ENCODE measurements at places on chromosomes 12 and 14.

GRCh38 chr12:62673028-62673815, 206.6 kb downstream of the MON2 start:
- no peak for DNase-seq

DNA sequence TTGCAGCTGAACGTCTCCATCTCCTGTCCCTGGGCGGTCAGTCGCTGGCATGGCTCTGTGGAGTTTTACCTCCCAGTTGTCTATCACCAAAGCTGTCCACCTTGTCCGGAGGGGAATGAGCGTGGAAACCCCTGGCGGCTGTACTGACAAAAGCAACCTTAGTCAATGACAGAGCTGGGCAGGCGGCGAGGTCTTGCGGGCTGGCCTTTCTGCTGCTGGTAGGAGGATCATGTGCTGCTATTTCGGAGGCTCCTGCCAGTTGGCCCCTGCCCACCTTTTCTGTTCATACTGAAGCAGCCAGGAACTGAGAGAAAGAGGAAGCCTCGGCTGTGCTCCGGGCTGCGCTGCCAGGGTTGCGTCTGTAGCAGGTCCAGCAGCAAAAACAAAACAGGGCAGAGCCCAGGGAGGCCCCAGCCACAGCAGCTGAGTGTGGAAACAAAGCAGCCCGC, 57.7 kb downstream of the HMGA2 start:
- DNase-seq = no peak

GRCh38 chr12:131642101-131642540, 68.8 kb upstream of the SFSWAP start:
- DNase-seq = no peak

DNA sequence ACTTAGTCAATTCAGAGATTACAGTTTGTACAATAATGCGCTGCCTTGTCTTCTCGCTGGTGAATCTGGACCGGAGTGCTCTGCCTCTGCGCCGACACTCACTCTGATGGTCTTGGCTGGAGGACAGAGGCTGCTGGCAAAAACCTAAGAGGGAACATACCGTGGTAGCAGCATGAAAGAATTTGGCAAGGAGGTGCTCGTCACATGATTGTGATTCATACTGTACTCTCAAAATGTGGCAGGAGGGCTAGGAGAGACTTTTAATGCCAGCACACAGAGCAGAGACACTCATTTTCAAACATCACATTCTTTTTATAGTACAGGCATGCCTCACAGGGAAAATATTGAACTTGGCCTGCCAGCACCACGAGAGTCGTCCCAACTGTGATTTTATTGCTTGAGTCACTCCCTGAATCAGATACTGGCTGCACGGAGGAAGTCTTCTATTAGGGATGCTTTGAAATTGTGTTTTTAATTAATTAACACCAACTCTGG, 67.8 kb downstream of the HMGA2 start:
- no peak for DNase-seq

DNA sequence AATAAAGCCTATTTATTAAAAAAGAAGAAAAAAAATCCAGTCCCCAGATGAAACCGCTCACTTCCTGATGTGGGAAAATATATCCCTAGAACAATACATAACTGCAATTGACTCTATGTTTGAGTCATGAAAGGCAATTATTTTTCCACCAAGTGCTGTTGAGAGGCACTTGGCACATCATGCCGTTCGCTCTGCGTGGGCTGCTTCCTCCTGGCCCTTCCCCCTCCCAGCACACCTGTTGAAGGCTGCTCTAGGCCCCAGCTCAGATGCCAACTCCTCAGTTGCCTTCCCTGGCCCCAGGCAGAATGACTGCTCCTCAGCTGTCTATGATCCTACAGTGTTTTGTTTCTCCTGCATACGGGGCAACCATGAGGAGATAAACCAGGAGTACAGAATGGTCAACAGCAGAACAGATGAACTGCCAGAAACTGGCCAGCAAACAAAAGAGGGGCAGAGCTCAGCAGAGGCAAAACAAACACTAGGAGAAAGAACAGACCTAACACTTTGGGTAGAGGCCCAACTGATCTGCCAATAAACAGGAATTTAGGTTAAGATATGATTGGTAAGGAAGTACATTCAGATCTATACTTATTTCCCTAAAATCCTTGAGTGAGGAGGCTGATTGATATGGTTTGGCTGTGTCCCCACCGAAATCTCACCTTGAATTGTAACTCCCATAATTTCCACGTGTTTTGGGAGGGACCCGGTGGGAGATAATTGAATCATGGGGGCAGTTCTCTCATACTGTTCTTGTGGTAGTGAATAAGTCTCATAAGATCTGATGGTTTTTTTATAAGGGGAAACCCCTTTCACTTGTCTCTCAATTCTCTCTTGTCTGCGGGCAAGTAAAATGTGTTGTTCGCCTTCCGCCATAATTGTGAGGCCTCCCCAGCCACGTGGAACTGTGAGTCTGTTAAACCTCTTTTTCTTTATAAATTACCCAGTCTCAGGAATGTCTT, 58.6 kb downstream of the SLC38A1 start:
- DNase-seq = no peak

- no peak for DNase-seq
These were observed 426.6 kb downstream of the ATP23 start for GRCh38 chr12:58368001-58368400.

DNA sequence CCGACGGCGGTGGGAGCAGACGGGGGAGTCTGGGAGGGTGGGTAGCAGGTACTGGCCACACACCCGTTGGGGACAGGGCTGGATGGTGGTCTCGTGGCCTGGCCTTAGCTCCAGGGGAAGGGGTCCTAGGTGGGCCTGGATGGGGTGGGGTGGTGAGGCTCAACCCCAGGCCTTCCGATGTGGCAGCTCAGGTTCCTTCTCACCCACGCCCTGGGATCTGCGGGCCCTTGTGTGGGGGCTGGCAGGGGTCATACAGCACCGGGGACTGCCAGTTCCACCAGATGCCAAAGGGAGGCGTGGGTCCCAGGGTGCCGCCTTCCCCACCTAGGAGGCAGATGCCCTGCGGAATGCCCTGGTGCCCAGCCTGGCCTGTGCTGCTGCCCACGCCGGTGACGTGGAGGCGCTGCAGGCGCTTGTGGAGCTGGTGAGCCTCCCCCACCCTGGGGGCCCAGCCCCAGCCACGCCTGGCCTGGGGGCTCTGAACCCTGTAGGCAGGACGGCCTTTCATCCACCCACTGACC, 21.0 kb downstream of the ASPG start:
- no peak for DNase-seq

DNA sequence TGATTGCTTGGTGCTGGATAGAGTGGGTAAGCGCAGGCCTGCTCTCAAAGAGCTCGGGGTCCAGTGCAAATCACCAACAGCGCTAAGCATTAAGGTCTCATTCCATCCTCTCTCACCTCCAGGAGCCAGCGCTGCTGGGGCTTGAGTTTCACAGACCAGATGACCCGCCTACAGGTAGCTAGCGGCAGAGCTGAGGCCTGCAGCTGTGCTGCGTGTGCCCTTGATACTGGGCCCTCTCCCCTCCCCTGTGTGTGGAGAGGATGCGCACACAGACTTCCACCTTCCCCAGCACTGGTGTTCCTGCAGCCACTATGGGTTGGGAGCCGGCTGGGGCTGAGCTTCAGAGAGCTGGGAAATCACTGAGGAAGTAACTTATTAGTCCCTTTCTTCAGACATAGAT, 149.9 kb downstream of the CALM1 start:
- DNase-seq = no peak

All from NCI-H2171 (cell line).